NCI-H69 (cell line): ENCODE measurements at places on chromosomes 2 and 18.
A peak's percentile ranks its signal among the peaks of the same experiment; 100 is the strongest.

DNA sequence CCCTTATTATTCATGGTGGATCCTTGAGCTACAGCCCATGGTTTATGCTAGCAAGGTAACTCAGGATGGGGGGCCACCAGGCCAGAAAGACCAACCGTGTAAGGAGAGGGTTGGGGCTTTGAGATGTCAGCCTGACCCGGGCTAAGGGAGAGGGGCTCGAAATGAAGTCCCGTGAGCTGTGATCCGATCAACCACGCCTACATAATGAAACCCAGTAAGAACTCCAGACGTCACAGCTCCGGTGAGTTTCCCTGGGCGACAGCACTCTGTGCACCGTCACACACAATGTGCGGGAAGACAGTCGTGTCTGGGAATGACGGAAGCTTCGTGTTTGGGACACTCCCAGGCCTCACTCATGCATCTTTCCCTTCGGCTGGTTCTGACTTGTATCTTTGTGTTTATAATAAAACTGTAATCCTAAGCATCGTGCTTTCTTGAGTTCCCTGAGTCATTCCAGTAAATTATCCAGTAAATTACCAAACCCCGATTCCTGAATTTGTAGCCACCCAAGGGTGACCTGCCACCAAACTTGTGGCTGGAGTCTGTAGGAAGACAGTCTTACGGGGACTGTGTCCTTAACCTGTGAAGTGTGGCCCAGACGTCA is 44.2 kb downstream of the CYP27C1 start:
- DNase-seq, result no peak

GRCh38 chr2:157866202-157866601 is 9.9 kb downstream of the ACVR1 start:
- DNase-seq, result no peak

- DNase-seq, result no peak
These were observed 17.9 kb upstream of the IL18R1 start for GRCh38 chr2:102337481-102338386.

DNA sequence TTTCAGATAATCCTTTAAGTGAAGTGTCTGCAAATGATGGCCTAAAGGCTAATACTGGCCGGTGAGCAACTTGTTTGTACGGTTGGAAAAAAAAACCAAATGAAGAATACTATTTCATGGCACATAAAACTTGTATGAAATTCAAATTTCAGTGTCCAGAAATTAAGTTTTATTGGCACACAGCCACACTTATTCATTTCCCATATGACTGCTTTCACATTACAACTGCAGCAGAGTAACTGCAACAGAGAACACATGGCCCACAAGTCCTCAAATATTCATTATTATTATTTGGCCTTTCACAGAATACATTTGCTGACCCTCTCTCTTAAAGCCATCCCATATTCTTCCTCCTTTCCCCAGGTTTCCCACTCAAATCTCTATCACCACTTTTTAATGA is 1268.6 kb downstream of the LRP1B start:
- peak; percentile 48 for DNase-seq

DNA sequence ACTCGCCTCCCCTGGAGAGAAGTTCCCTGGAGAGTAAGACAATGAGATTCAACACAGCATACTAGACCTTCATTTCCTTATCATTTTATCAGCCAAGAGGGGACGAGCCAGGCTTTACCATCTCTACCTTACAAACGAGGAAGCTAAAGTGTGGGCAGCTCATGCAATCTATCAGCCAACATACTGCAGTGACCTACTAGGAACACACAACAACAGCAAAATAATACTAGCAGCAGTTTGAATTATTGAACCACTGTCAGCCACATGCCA is 60.0 kb upstream of the TEX51 start:
- DNase-seq, result no peak

DNA sequence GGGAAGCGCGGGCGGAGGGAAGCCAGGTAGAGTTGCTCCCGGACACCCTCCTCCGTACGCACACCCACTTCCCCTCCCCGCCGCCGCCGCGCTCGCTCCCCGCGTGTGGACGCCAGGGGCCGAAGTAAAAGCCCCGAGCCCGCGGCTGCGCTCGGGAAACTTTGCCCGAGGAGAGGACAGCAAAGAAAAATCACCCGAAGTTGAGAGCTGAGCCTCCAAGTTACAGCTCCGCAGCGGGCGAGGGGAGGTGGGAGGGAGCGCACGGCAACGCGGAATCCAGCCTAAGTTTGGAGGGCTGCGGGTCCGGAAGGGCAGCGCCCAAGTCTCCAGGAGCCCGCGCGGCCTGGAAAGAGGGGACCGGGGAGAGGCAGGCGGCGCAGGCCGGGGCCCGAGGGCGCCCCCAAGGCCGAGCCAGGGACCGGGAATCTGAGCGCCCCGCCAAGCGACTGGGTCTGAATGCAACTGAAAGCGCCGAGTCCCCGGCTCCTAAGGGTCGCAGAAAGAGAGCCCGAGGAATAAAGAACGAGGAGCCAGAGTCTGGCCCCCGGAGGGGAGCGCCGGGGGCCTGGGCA is 706 bp upstream of the BCL11A start:
- peak; percentile 74 for DNase-seq

GRCh38 chr2:22855081-22855480 is 529.9 kb upstream of the KLHL29 start:
- DNase-seq, result peak; percentile 1
